ENCODE measurements at places on chromosomes 11 and 22.
A peak's percentile ranks its signal among the peaks of the same experiment; 100 is the strongest.

DNA sequence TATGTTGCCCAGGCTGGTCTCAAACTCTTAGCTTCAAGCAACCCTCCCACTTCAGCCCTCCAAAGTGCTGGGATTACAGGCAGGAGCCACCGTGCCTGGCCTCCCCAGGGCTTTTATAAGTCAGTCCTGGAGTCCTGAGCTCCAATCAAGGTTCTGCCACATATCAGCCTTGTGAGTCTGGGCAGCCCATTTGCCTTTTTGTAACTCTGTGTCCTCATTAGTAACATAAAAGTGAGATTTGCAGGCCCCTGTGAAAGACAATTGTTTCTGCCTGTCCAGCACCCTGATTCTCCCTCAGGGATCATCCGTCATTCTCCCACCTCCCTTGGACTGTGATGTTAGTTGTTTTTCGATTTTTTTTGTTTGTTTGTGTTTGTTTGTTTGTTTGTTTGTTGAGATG lies 89.8 kb downstream of the MN1 start:
- DNase-seq = no peak

DNA sequence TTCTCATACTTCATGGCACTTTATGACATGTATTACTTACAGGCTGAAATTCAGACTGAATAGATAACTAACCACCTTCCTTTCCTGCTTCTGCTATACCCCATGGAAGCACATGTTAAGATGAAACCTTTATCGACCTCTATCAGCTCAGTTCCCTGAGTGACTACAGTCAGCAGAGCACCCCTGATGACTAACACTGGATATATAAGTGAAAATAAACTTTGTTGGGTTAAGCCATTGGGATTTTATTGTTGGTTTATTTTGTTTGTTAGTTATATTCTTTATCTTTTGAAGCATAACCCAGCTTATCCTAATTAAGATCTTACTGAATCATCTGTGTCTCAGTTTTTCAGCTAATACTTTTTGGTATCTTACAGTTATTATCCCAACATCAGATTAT lies 23.0 kb upstream of the MAML2 start:
- no peak for DNase-seq

DNA sequence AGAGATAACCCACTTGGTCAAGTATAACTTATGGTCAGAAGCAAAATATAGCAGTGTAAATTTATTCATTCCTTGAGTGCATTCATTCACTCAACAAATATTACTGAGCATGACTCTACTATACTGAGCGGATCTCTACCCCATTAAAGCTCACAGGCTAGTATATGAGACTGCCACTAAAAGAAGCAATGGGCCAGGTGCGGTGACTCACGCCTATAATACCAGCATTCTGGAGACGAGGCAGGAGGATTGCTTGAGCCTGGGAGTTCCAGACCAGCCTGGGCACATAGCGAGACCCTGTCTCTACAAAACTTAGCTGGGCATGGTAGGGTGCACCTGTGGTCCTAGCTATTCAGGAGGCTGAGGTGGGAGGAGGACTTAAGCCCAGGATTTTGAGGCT lies 197.6 kb upstream of the BLID start:
- DNase-seq = no peak

GRCh38 chr22:44411226-44412135 lies 86.6 kb downstream of the RTL6 start:
- DNase-seq = no peak

DNA sequence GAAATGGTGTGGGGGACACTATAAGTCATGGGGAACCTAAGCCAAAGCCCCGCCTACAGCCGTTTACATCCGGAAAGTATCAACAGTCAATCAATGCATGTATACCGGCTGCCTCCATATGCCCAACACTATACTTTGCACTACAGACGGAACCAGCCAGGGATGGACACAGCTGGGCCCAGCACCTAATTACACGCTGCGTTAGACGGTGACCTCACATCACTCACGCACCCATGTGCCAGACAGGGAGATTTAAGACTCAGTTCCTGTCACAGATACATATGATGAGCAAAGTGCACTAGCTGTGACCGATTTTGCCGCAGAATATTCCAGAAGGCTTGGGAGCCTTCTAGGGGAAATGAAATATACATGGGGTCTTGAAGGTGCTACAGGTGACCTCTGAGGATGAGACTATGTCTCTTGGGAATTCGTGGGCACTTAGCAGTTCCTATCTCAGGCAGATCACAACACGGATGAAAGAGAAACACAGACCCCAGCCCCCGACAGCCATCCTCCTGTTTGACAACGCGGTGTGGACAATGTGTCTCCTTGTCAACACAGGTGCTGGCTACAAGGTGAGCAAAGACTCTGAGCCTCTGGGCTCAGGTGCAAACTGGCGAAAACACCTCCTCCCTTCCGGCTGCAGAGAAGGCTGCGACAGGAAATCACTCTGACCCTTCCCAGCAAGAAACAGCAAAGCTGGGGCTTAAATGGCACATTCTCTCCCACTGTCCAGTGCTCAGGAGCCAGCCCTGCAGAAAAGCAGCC lies 8.0 kb downstream of the AHNAK start:
- no peak for DNase-seq

- no peak for DNase-seq
These were observed 13.5 kb downstream of the MCAT start for GRCh38 chr22:43129426-43130425.

DNA sequence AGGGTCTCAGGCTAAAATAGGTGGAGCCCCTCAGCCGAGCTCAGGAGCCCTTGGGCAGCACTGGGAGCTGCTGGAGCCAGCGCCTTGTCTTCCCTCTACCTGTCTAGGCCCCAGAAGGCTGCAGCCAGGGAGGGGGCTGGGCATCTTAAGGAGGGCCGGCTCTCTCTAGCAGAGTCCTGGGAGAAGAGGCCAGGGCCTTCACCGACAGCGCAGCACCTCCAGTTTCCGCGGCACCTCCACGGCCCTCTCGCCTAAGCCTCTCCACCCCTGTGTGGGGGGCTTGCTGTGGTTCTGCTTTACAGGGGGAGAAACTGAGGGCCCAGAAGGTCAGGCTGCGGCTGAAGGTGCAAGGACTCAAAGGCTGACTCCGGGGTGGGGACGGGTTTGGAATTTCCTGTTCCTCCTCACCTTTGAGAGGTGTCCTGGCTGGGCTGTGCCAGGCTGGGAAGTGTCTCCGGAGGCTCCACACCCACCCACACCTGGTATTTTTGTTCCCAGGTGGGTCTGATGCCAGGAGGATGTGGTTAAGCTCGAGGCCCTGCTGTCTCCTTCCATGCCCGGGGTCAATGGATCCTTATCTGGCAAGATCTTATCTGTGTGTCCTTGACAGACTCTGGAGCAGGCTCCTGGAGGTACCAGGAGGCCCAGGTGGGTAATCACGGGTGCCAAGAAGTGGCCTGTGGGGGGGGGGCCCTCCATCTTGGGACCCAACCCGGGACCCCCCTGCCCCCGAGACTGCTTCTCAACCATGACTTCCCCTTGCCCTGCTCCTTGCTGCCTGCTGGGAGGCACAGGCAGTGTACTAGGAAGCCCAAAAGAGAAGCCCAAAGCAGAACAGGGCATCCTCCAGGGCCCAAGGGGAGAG lies 95.3 kb upstream of the FGF3 start:
- no peak for DNase-seq

- no peak for DNase-seq
These were observed 71.2 kb downstream of the FBXO7 start for GRCh38 chr22:32545801-32546200.

GRCh38 chr22:39349967-39350726 lies at the start of gene SYNGR1:
Gene SYNGR1, plus strand, starts transcription at chr22:39349991. Its CDS starts 20 bp downstream, at chr22:39350011.
- peak; percentile 14 for DNase-seq

DNA sequence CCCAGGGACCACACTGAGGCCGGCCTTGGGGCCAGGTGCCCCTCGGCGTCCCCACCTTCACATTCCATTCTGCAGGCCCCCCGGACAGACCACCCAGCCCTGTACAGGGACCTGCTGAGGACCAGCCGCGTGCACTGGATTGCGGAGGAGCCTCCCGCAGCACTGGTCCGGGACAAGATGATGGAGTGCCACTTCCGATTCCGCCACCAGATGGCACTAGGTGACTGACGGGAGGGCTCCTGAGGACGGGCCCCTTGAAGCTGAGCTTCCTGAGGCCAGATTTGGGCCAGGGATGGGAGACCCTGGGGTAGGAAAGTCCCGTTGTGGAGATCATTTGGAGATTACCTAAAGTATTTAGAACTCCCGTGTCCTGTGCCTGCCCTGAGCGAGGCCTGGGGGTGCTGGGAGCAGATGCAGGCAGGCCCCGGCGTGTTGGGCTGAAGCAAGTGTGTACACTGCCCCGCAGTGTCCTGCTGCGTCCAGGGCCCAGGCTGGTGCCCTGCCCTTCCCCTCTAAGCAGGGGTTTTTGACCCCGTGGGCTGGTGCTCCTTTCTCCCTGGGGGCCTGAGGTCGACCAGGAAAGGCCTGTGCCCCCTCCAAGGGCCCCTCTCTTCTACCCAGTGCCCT lies 20.0 kb downstream of the TRMU start:
- peak; percentile 79 for DNase-seq

DNA sequence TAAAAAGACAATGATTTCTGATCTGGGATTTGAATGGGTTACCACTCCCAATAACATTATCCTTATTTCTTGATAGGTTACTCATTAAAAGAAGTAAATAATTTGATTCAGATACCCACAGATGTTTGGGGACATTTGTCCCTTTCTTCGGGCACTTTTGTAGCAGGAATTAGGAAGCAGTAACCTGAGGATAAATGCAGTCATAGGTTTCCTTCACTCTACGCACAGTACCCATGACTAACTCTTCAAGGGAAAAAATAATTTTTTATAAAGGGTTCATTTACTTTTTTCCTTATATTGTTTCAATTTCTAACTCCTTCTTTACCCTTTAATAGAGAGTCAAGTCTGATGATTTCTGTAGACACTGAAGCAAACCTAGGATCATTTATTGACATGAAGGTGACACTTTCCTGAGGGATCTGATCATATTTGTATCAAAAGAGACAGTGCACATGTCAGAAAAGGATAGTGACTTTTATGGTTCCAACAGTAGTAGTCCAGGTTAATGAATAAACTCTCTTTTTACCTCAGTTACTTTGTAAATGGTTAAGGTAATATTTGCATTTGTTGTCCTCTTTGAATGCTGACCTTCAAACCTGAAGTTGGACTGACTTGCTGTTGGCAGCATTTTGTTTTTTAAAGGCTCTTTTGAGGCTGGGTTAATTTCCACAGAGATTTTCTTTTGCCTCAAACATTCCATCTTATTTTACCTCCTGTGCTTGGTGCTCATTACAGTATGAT lies 1072.0 kb downstream of the LRRC4C start:
- DNase-seq = no peak

GRCh38 chr22:42721045-42721434 lies 370 bp upstream of the A4GALT start:
- no peak for DNase-seq

- DNase-seq = no peak
These were observed 12.8 kb downstream of the OR8A1 start for GRCh38 chr11:124582565-124582964.

DNA sequence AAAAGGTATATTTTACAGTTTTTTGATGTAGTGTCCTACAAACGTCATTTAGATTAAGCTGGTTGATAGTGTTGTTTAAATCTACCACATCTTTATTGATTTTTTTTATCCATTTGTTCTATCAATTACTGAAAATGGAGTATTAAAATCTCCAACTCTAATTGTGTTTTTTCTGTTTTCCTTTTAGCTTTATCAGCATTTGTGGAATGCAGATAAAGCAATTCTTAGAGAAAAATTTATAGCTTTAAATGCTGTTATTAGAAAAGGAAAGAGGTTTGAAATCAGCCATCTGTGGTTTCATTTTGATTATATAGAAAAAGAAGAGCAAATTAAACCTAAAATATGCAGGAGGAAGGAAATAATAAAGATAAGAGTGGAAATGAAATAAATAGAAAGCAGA lies 39.4 kb upstream of the CBX6 start:
- no peak for DNase-seq

- no peak for DNase-seq
These were observed 26.5 kb upstream of the PRDM10 start for GRCh38 chr11:130029137-130029536.

DNA sequence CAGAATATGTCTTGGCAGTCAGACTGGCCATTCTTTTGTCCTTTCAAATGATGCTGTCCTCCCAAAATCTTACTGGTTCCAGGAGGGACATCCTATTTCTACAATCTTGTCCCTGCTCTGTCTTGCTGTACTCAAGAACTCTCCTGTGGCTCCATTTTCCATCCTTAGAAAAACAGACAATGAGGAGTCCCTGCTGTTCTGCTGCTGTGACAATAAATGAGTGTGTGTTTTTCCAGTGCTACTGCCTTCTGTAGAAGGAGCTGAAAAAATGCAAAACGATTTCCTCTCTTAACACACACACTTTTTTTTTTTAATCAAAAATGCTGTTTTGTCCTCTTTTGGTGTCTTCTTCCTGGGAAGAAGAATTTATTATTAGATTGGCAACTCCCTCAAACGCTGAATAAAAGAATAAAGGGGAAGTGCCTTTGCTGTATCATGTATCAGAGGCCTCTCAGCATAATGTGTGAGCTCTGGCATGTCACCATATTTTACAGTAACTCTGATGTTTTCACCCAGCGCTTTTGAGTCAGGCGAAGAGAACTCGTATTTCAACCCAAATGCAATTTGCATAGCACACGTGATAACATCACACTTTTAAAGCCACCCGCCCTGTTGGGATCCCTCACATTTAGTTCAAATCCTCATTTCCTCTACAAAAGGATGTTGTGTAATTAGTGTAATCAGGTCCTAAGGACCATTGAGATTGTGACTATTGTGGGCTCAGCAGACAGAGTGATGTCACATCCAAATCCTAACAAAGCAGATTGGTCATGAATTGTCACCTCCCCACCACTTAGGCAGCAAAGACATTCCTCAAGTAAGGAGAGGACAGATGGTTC lies 496.0 kb upstream of the LARGE1 start:
- DNase-seq = no peak

DNA sequence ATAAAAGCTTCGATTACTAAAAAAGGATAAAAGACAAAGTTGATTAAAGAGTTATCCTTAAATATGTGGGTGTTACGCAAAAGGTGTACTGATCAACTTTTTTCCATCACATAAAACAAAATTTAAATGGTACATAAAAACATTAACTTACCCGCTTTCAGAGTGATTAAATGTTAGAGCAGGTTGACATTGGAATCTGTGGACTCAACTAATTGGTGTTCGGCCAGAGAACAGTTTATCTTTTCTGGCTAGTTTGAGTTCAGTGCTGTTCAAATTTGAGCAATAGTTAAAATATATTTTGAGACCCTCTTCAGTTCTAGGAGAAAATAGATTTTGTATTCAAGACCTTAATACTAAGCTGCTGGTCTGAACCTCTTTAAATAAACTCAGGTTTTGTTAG lies 56.1 kb downstream of the ATM start:
- DNase-seq = no peak

DNA sequence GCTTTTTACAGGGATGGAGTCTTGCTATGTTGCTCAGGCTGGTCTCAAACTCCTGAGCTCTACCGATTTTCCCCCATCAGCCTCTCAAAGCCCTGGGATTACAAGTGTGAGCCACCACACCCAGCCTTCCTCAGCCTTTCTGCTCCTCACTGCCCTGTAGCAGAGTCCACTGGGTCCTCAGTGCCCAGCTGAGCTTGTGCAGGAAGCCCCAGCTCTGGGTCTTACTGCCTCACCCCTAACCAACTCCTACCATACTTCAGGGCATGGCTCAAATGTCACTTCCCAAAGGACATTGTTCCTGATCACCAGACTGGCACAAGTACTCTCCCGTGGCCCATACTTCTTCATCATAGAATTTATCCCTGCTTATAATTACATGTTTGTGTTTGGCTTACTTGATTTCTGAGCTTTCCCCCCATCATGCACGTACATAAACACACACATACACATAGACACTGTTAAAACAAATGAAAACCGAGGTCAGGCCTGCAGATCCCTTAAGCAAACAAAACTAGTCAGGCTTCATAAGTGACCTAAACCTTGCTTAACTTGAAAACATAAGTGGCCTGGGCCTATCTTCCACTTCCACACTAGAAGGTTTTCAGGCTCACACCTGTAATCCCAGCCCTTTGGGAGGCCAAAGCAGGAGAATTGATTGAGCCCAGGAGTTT lies 14.0 kb upstream of the SLC43A3 start:
- no peak for DNase-seq

All from activated CD4-positive, alpha-beta T cell treated with anti-CD3 and anti-CD28 coated beads for 36 hours (primary cell).